NCI-H82 (cell line): ENCODE measurements at places on chromosomes 2 and 18.
A peak's percentile ranks its signal among the peaks of the same experiment; 100 is the strongest.

DNA sequence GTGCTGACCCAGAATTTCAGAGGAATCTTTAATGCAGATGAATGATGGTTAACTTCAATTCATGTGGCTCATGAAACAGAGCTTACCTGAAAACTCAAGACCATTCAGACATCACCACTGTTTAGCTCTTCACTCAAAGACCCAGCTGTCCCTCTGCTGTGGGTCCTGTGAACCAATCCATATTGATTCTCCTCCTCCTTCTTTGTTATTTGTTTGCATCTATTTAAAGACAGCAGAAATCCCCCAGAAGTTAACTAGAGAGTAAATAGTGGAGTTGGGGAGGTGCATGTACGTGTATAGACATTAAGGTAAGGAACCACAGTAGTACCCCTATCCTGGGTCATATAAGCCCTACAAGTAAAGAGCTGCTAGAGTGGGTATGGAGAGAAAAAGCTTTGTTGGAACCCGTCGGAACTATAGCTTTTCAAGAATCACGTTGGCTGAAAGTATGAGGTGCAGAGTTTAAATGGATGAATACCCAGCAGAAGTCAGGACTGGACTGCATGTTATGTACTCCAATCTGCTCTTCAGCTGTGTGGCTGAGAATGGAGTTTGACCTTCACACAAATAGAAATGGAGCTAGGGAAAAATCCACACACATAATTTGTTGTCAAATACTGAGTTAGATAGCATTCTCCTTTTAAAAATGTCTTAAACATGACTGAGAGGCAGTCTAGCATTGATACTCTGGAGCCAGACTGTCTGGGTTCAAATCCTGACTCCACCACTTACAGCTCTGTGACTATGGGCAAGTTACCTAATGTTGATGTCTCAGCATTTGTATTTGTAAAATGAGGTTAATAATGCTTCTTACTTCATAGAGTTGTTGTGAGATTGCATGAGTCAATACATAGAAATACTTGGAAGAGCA is 81.7 kb upstream of the HK2 start:
- no peak for DNase-seq

DNA sequence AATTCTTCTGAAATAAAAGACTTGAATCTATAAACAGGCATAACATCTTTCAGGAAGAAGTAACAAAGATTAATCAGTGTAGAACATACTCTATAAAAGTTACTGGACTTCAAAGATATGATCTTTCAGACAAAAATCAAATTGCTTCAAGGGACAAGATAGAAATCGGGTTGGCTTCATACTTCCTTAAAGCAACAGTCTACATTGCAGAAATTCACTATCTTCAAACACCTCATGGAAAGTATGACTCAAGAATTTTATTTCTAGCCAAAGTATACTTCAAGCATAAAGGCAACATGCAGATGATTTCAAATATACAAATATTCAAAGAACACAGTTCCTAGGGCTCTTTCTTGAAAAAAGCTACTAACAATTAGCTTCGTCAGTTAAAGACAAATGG is 240.7 kb downstream of the SRBD1 start:
- no peak for DNase-seq

GRCh38 chr2:86372641-86373502 is 35.4 kb upstream of the REEP1 start:
- peak; percentile 91 for DNase-seq

DNA sequence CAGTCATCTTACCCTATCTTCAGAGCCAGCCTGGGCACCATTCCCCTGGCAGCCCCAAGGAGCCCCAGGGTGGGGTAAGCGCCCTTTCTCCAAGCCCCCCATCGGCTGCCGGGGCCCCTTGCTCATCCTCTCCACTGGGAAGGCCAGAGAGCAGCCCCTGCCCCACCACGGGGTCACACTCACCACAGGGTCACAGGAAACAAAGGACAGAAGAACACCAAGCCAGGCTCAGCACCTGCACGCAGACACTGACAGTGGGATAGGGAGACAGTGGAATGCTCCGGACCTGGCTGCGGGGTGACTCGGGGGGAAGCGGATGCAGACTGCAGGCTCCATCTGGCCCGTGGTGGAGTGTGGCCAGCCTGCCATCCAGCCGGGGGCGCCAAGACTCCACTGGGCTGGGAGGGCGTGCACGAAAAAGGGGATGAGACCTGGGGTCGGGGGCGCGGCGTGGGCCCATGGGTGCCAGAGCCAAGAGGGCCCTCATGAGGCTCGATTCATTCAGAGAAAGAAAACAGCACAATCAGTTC is 21.1 kb downstream of the HDAC4 start:
- no peak for DNase-seq

GRCh38 chr2:227035711-227036367 is 128.2 kb downstream of the COL4A4 start:
- no peak for DNase-seq
